Stimulated activated CD4-positive, alpha-beta T cell treated with anti-CD3 and anti-CD28 coated beads, Interleukin-12 subunit alpha, Interleukin-12 subunit beta, amount 100 ng/mL, for 4 hours (primary cell): ENCODE measurements at places on chromosomes 2 and 18.

GRCh38 chr18:73614812-73615211, 532.8 kb downstream of the FBXO15 start:
- no peak for DNase-seq

- DNase-seq = no peak
Measured at GRCh38 chr2:112642966-112643365, 2.8 kb upstream of the SLC20A1 start.

DNA sequence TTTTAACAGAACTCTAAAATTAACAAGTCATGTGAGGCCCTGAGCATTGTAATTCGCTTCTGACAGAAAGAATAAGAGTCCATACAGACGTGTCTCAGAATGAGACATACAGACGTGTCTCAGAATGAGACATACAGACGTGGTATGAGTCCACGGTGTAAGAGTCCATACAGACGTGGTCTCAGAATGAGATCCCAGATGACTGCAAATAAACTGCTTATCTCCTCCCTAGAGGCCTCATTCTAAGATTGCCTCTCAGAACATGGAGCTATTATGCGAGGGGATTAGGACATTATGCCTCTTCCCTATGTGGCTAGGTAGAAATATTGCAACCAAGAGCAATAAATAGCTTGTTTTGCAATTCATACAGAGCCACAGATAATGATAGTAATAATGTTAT, 63.9 kb downstream of the NEB start:
- DNase-seq = no peak

- DNase-seq = no peak
Measured at GRCh38 chr2:145383961-145384360, 864.0 kb upstream of the ZEB2 start.

DNA sequence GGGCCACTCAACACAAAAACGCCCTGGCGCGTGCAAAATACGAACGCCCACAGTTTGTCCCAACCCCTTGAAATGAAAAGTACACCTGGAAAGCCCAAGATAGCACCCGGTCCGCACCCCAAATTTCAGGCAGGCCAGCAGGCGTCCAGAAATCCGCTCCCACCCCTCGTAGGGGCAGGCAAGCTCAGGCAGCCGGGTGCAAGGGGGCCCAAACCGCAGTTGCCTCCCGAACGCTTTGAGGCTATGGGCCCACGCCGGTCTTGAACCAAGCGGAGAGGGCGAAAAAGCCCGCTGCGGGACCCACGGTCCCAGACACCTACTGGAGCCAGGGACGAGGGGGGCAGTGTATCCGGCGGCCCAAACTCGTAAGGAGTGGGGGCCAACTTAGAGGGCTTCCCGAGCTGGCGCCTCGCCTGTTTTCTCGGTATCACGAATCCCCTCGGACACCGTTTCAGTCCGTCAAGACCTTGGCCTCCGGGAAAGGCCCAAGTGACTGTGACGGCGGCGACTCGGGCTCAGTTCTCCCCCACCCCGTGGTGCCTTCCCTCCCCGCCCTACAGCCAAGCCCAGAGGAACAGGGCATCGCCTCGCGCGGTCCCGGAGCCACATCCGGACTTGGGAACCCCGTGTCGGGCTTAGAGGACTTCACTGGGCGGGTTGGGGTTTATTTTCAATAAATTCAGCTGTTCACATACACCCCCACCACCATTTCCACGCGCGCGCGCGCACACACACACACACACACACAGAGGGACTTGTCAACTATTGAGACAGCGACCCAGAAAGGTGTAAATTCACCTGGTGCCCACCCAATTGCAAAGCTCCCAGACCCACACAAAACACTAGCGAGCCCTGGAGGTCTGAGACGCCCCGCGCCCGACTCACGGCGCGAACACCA, 6.2 kb upstream of the SATB2 start:
- no peak for DNase-seq

- no peak for DNase-seq
Measured at GRCh38 chr2:119218478-119219064, 5.1 kb upstream of the STEAP3 start.

DNA sequence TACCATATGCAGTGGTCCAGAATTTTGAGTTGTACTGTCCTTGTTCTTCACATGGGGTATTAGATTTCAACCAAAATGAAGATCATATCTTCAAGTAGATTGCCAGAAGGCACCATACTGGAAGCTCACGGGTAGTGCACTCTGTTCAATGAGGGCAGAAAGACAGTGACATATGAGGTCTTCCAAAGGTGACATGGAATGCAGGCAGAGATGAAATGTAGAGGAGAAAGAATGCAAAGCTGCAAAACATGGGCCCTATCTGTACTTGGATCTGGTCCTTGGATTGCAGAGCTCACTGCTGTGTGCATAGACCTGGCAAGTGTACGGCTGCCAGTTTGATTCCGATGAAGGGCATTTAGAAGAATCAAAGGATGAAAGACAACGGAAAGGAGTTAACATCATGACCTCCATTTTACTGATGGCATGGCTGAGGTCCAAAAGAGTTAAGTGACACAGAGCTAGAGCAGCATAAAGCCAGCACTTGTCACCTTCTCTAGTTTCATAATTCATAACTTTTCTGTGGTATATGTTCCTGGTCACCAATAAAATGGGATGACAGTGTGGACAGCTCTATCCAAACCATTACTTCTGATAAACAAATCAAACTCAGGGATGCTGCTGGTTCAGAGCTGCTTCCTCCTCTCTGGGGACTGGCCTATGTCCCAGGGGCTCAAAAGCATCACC, 64.7 kb downstream of the BCL2 start:
- DNase-seq = no peak
